Type B pancreatic cell (in vitro differentiated cells): ENCODE measurements at places on chromosomes 7 and 10. TPM values are rescaled to one million over a fixed set of nuclear protein-coding genes. Genes with fewer than 3 reads are reported as not detected.

DNA sequence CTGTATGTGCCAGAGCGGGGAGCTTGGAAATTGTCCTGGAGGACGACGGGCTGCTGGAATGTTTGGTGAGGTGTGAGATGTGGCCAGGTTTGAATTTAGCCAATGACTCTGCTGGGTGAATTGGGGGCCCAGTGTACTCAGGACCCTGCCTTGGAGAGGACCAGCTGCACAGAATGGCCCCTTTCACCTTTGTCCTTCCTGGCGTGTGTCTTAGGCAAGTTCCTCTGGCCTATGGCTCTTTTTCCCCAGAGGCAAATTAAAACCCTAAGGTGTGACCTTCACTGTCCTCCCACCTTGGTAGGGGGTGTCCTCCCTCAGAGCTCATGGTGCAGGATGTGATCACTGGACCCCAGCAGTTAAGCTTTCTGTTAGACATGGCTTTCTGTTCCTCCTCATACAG, 47.8 kb downstream of the CXCL12 start:
- no peak overlapping the region for H3K4me3 ChIP-seq
- peak overlapping the region; percentile 34 for H3K27ac ChIP-seq
- peak; percentile 29 for DNase-seq
- peaks cover 36% of the 10 kb centered on the region for H3K4me1 ChIP-seq

The SH2D4B gene
- total RNA-seq: 0.07 and 0.10 TPM in 2 replicates

The NACAD gene
- 7.3 and 12.5 TPM in 2 replicates for total RNA-seq

The ACHE gene
- total RNA-seq: 7.1 and 10.4 TPM in 2 replicates

GRCh38 chr10:2964632-2965296, 102.6 kb upstream of the PFKP start:
- no peak for DNase-seq
- no peak overlapping the region for H3K4me3 ChIP-seq
- no peaks in the 10 kb centered on the region for H3K36me3 ChIP-seq
- no peak overlapping the region for H3K27ac ChIP-seq

The CYP3A4 gene
- total RNA-seq: 4.2 and 10.0 TPM in 2 replicates

- H3K27me3 ChIP-seq: peaks cover 6% of the 10 kb centered on the region
- H3K4me1 ChIP-seq: peaks cover 20% of the 10 kb centered on the region
- no peaks in the 10 kb centered on the region for H3K36me3 ChIP-seq
- H3K4me3 ChIP-seq: no peak overlapping the region
Observed at GRCh38 chr10:116146372-116147140, 126.5 kb downstream of the GFRA1 start.

DNA sequence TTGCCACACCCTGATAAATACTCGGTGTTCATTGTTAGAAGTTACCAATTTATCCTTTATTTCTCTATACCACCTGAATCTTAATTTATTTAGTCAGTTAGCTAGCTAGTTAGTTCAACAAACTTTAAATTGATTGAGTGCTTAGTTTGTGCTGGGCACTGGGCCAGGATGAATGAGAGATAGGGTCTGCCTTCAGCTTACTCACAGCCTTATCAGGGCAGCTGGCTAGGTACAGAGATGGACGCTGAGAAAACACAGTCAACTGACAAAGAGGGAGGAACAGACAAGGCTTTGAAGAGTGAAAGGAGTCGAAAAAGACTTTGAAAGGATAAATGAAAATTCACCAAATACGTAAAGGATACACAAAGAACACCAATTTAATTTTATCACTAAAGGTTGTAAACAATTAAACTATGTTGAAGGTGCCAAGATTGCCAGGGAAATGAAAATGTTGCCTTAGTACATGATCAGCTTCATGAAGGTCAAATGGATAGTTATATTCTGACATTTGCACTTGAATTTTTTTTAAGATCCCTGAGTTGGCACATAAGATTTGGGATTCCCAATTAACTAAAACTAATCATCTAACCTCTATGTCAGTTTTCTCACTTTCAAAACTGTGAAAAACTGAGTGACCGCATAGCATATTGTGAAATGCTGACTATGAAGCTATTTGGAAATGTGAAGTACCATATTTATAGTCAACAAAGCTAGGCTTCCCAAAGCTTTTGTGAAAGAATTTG, 2.1 kb downstream of the CAV2 start:
- peaks cover 7% of the 10 kb centered on the region for H3K4me1 ChIP-seq
- DNase-seq: no peak
- H3K36me3 ChIP-seq: no peaks in the 10 kb centered on the region
- H3K27me3 ChIP-seq: peaks cover 22% of the 10 kb centered on the region

- H3K27me3 ChIP-seq: peaks cover 22% of the 10 kb centered on the region
- no peak for DNase-seq
- no peaks in the 10 kb centered on the region for H3K36me3 ChIP-seq
- no peaks in the 10 kb centered on the region for H3K4me1 ChIP-seq
- no peak overlapping the region for H3K4me3 ChIP-seq
Observed at GRCh38 chr7:141409801-141410329, 141.3 kb upstream of the AGK start.

GRCh38 chr7:83836028-83836427, 187.1 kb upstream of the SEMA3E start:
- H3K27ac ChIP-seq: no peak overlapping the region
- H3K36me3 ChIP-seq: no peaks in the 10 kb centered on the region
- H3K27me3 ChIP-seq: no peaks in the 10 kb centered on the region
- H3K4me1 ChIP-seq: no peaks in the 10 kb centered on the region
- no peak for DNase-seq

DNA sequence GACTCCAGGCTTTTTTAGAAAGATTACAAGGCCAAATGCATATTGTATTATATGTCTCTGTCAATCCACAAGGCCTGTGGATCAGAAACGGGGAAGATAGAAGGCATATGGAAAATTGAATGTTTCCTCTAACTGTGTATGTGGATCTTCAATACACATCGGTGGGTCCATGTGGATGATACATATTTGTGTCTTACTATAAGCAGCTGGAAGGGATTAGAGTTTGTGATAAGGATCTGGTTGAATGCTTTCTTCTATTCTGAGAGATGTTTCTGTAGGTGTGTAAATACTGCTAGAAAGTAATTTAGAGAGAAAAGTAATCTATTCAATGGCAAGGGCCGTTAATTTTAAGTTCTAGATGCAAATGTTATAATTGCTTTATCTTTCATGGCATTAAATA, 137.8 kb upstream of the AKR1E2 start:
- H3K4me3 ChIP-seq: no peak overlapping the region
- H3K36me3 ChIP-seq: no peaks in the 10 kb centered on the region
- no peak overlapping the region for H3K27ac ChIP-seq
- H3K4me1 ChIP-seq: peaks cover 26% of the 10 kb centered on the region

The CALML3 gene
- total RNA-seq: not detected in 2 replicates

The ARHGEF35 gene
- total RNA-seq: 8.6 and 24.2 TPM in 2 replicates

DNA sequence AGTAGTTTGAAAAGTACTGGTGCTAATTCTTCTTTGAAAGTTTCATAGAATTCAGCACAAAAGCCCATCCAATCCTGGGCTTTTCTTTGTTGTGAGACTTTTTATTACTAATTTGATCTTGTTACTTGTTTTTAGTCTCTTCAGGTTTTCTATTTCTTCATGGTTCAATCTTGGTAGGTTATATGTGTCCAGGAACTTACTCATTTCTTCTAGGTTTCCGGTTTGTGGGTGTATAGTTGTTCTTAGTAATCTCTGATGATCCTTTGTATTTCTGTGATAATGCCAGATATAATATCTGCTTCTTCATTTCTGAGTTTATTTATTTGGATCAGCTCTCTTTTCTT, 147.5 kb downstream of the RTKN2 start:
- no peaks in the 10 kb centered on the region for H3K36me3 ChIP-seq
- no peaks in the 10 kb centered on the region for H3K4me1 ChIP-seq
- no peak overlapping the region for H3K27ac ChIP-seq
- no peak for DNase-seq
- H3K27me3 ChIP-seq: no peaks in the 10 kb centered on the region

- no peak for DNase-seq
- H3K4me3 ChIP-seq: no peak overlapping the region
- H3K36me3 ChIP-seq: no peaks in the 10 kb centered on the region
- H3K27ac ChIP-seq: no peak overlapping the region
- H3K27me3 ChIP-seq: no peaks in the 10 kb centered on the region
Observed at GRCh38 chr7:102898532-102898859, 14.3 kb upstream of the LRRC17 start.

GRCh38 chr7:128053023-128053422, 21.8 kb upstream of the LRRC4 start:
- no peak for DNase-seq
- no peaks in the 10 kb centered on the region for H3K27me3 ChIP-seq
- peaks cover 31% of the 10 kb centered on the region for H3K4me1 ChIP-seq
- no peak overlapping the region for H3K4me3 ChIP-seq

DNA sequence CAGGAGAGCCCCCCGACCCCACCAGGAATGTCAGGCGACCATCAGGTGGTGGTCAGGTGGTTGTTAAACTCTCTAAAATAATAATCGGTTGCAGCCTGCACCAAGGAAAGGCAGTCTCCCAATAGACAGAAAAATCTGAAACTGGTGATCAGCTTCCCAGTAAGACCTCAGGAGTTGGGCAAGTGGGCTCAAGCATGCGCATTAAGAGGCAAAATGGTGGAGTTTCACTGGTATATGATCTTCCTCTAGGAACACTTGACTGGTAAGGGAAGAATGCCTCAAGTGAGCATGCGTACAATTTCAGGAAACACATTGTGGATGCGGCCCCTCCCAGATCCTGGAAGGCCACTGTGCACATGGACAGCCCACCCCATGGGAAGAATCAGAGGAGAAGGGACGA, 619.9 kb downstream of the TYW1 start:
- H3K4me3 ChIP-seq: no peak overlapping the region
- H3K27ac ChIP-seq: no peak overlapping the region
- H3K27me3 ChIP-seq: peaks cover 33% of the 10 kb centered on the region
- peaks cover 31% of the 10 kb centered on the region for H3K4me1 ChIP-seq
- H3K36me3 ChIP-seq: no peaks in the 10 kb centered on the region
- no peak for DNase-seq

DNA sequence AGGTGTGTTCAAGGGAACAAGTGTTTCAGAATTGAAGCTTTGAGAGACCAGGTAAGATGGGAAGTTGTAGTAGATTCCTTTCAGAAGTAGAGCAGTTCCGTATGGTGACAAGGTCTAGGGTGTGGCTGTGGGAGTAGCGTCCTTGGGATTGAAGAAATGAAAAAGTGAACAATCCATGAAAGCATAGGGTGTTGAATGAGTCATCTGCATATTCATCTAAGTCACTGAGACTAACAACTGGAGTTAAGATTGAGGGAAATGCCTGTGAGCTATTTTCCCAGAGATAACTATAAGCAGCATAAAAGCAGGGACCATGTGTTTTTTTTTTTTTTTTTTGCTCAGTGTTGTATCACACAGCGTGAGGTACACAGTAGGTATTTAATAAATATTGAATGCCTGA, 134.8 kb downstream of the PHTF2 start:
- DNase-seq: no peak
- H3K4me1 ChIP-seq: no peaks in the 10 kb centered on the region
- H3K27ac ChIP-seq: peak overlapping the region; percentile 53
- H3K27me3 ChIP-seq: no peaks in the 10 kb centered on the region
- H3K36me3 ChIP-seq: peaks cover 14% of the 10 kb centered on the region

DNA sequence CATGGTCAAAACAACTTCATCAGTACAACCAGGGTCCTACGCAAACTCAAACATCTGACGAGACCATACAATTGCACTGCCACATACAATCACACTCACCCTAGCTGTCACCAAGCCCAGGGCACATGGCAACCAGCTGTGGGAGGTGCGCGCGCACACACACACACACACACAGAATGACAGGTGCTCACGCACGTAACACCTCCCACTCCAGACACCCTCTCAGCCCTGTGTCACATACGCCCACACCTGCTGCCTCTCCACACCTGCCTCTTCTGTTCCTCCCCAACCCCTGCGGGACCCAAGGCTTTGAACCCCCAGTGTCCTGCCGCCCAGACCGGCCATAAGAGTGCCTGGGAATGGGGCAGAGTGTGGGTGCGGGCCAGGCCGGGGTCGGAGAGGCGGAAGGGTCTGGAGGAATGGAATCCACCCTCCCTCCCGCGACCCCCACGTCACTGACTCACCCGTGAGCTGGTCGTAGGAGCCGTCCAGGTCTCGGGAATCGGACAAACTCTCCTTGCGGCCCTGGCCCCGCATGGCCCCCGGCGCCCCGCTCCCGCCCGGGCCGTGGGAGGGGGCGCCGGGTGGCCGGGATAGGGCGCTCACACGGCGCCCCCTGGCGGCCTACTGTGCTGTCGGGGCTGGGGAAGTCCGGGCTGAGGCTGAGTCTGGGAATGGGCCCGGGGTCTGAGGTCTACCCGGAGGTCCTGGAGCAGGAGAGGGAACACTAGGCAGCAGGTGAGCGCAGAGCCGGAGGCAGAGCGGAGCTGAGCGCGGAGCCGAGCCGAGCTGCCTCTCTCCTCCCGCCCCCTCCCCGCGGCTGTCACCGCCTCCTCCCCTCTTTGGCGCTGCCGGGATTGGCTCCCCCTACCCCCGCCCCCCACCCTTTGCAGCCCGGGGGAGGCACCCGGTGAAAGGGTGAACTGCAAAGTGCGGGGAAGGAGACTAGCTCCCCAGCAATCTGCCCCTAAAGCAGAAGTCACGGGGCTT, at the start of gene KCNIP2:
KCNIP2 (minus strand) TSS at position 769 of the 990 bp plus-strand sequence; CDS start at position 537, 232 bp downstream.
- H3K4me3 ChIP-seq: peak within 1 kb of the TSS; percentile 82
- H3K27me3 ChIP-seq: peaks cover 67% of the 10 kb centered on the region
- no peaks in the 10 kb centered on the region for H3K36me3 ChIP-seq

The SNX10 gene
- total RNA-seq: 1.8 and 2.8 TPM in 2 replicates

DNA sequence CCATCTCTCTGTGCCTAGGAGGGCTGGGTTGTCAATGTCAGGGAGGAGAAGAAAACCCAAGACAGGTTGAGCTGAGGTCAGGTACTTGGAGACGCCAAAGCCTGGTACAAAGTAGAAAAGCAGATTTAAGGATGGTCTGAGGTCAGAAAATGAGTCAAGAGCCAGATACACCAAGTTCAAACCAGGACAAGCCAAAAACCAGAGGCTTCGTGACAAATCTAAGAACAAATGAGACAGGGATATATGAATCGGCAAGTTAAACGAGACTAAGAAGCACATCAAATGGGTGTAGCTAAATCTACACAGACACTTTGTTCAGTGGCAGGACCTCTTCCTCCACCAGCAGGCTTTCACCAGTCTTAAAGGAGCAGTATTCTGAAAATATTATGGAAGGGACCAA, 34.2 kb downstream of the C7orf33 start:
- DNase-seq: no peak
- H3K27ac ChIP-seq: peak overlapping the region; percentile 23
- peaks cover 3% of the 10 kb centered on the region for H3K27me3 ChIP-seq
- H3K36me3 ChIP-seq: no peaks in the 10 kb centered on the region

DNA sequence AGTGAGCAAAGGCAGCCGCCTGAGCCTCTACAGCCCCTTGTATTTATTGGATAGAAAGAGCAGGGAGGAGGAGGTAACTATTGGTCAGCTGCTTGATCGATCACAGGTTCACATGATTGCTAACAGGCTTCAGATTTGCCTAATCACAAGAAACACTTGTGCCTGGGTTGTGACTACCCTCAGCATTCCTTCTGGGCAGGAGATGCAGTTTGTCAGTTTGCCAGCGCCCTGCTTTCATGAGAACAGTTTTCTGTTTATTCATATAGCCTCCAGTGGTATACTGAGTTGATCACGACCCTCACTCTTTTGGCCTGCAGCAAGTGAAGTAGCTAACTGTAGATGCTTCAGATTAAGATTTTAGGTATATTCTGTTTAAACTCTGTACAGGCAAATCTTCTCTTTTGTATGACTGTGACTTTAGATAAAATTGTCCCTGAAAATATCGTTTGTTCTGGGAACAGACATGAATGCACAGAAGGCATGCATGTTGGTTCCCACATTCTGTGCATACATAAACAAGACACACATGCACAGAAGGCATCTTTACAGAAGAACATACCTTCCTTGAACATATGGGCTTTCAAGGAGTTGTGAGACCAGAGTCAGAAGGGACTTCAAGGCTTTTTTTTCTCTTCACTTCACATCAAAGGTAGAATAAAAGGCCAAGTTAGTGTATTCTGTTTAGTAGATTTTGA, 422.4 kb upstream of the STEAP1 start:
- H3K36me3 ChIP-seq: no peaks in the 10 kb centered on the region
- H3K4me3 ChIP-seq: no peak overlapping the region
- H3K4me1 ChIP-seq: no peaks in the 10 kb centered on the region
- DNase-seq: no peak
- no peak overlapping the region for H3K27ac ChIP-seq
